ENCODE measurements at places on chromosomes 13 and 19.

DNA sequence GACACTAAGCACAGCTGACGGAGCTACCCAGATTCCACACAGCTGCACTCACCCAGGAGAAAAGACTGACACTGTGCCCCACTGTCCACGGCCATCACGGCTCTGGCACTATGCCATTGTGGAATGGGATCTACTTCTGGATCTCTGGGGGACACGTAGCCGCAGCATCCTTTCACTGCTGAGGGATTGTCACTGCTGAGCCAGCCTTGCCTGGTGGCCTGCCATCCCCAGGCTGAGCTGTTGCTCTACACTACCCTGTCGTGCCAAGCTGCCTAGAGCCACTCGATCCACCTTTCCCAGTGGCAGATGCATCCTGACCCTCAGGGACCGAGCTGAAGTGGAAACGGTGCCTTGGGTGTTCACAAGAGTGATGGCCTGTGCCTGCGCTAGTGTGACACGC is 5.0 kb upstream of the LILRB5 start:
- no peak for DNase-seq

GRCh38 chr13:98559169-98559568 is 17.7 kb downstream of the STK24 start:
- DNase-seq, result no peak

- no peak for DNase-seq
These were observed 8.6 kb upstream of the SLC25A41 start for GRCh38 chr19:6442087-6442688.

DNA sequence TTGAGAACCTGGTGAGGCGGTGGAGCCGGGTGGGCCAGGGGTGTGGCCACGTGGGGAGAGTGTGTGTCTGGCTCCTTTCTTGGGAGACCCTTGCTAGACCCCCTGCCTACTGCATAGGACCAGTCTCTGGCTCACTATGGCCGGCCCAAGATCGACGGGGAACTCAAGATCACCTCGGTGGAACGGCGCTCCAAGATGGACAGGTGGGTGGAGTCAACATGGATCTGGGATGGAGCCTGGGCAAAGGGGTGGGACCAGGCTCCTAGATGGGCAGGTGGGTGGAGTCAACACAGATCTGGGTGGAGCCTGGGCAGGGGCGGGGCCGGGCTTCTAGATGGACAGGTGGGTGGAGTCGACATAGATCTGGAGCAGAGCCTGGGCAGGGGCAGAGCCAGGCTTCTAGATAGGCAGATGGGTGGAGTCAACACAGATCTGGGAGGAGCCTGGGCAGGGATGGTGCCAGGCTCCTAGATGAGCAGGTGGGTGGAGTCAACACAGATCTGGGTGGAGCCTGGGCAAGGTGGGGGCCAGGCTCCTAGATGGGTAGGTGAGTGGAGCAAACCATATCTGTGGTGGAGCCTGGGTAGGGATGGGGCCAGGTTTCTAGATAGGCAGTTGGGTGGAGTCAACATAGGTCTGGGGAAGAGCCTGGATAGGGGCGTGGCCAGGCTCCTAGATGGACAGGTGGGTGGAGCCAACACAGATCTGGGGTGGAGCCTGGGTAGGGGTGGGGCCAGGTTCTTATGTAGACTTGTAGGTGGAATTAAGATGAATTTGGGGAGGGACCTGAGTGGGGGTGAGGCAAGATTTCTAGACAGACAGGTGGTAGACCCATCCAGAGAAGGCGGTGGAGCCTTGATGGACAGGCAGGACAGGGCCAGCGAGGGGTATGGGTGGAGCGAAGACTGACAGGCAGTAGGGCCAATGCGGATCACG is 56.5 kb downstream of the VAV1 start:
- no peak for DNase-seq

- no peak for DNase-seq
These were observed 7.8 kb downstream of the LYL1 start for GRCh38 chr19:13094771-13095392.

- no peak for DNase-seq
These were observed 164.8 kb upstream of the NBEA start for GRCh38 chr13:34777089-34777913.

- no peak for DNase-seq
These were observed 81.6 kb upstream of the TM9SF2 start for GRCh38 chr13:99419591-99420243.

GRCh38 chr13:112170823-112171569 is 104.0 kb downstream of the SOX1 start:
- DNase-seq, result no peak

- peak; percentile 69 for DNase-seq
These were observed 66.3 kb downstream of the ARHGAP35 start for GRCh38 chr19:46927106-46927505.

- DNase-seq, result no peak
These were observed 71.1 kb downstream of the CBY2 start for GRCh38 chr13:45773236-45773635.

- no peak for DNase-seq
These were observed 7.8 kb upstream of the KLK14 start for GRCh38 chr19:51090471-51090870.

DNA sequence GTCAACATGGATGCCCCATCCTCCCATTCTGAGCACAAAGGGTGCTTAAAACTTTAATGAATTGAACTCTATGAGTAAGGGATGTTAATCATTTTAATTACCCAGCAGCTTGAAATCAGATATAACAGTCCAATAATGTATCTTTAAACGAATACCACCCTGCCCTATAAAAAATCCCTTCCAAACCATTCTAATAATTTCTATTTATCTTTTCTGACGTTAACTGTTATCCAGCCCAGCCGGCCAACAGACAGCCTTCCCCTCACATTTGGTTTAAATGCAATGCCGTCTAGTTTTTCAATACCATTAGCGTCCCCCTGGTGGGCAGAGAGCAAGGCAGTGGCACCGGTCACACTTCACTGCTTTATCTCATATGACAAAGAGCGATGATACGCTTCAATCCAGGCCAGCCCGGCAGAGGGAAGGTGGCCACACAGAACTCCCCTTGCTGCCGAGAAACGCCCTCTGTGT is 402.2 kb upstream of the ZNF507 start:
- no peak for DNase-seq

DNA sequence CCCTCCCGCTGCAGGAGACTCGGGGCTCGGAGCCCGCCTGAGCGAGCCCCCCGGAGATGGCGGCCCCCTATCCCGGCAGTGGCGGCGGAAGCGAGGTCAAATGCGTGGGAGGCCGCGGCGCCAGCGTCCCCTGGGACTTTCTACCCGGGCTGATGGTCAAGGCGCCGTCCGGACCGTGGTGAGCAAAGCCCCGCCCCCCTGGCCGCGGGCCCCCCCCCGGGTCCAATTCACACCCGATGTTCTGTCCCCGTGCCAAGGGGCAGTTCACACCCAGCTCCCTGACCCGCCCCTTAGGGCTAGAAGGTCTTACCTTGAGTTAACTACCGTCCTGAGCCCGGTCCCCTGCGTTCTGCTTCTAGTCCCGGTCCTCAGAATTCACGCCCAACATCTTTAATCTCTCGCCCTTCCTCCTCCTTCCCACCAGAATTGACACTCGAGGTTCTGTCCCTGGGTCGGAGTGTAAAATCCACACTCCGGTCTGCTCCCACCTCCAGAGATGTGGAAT is 1.4 kb downstream of the NPAS1 start:
- no peak for DNase-seq

DNA sequence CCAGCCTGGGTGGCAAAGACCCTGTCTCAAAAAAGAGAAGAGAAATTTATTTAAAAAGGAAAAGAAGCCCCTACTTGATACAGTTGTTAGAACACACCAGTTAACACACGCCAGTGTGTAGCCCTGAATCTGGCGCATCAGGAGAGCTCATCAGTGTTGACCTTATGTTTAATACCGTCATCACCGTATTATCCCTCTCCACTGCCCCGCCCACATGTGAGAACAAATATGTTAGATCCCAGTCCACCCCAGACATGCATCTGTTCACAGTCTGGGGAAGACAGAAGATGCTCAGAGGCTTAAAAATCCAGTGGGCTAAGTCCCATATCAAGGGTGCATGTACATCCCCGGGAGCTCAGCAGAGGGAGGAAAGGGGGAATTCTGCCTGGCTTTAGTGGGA is 155.2 kb downstream of the DPF1 start:
- no peak for DNase-seq

GRCh38 chr13:25018729-25019115 is 77.2 kb upstream of the PABPC3 start:
- DNase-seq, result no peak

GRCh38 chr13:91145571-91146205 is 201.8 kb upstream of the MIR17HG start:
- no peak for DNase-seq

- DNase-seq, result no peak
These were observed 36.8 kb downstream of the PHF11 start for GRCh38 chr13:49532593-49532992.

GRCh38 chr13:101690871-101691270 is 238.4 kb downstream of the ITGBL1 start:
- DNase-seq, result no peak

- DNase-seq, result no peak
These were observed 33.1 kb upstream of the MTIF3 start for GRCh38 chr13:27483421-27483820.

DNA sequence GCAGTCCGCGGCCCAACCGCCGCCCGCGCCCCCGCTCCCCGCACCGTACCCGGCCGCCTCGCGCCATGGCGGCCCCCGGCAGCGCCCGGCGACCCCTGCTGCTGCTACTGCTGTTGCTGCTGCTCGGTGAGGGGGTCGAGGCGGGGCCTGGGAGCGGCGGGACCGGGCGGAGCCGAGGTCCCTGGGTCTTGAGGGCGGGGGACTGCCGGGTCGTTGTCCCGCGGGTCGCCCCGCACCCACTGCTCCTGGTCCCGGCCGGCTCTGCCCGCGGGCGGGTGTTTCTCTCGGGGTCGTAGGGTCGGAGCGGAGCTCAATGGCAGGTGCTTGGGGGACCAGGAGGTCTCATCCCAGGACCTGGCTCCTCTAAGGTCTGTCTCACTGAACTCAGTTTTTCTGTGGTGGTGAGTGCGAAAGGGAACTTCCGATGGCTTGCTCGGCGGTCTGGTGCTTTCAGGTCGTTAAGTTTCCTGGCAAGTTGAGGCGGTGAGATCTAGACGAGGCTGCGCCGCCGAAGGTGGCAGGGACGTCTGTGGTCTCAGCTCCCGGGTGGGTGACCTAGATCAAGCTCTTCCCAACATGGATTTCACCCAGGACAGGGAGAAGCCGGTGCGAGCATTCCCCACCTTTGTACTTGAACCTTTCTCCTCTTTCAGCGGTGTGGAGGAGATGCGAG is 467 bp downstream of the LAMP1 start:
- no peak for DNase-seq

DNA sequence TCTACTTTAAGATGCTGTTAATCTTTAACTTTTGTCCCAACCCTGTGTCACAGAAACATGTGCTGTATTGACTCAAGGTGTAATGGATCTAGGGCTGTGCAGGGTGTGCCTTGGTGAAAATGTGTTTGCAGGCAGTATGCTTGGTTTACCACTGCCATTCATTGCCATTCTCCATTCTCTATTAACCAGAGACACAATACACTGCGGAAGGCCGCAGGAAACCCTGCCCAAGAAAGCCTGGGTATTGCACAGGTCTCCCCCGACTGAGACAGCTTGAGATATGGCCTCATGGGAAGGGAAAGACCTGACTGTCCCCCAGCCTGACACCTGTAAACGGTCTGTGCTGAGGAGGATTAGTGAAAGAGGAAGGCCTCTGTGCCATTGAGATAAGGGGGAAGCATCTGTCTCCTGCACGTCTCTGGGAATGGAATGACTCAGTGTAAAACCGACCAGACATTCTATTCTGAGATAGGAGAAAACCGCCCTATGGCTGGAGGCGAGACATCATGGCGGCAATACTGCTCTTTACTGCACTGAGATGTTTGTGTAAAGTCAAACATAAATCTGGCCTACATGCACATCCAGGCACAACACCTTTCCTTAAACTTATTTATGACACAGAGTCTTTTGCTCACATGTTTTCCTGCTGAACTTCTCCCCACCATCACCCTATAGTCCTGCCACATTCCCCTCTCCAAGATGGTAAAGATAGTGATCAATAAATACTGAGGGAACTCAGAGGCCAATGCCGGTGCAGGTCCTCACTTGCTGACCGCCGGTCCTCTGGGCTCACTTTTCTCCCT is 13.1 kb upstream of the ZNF888 start:
- DNase-seq, result no peak

DNA sequence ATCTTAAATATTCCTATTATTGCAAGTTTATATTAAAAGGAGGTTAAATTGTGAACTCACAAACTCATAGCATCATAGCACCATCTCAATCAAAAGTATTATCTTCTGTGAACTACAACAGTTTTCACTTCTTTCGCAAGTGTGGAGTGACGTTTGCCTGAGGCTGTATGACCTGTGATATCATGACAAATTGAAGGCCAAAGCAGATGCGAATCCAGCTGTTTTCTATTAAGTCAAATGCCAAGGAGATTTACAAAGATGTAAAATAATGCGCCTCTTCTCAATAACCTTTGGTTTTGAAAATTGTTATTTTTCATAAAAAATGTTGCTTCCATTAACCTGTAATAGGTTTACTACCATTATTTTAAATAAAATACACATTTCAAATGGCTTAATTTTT is 7.6 kb upstream of the PEG3 start:
- DNase-seq, result no peak

- no peak for DNase-seq
These were observed 44.9 kb downstream of the RYR1 start for GRCh38 chr19:38478273-38478971.

DNA sequence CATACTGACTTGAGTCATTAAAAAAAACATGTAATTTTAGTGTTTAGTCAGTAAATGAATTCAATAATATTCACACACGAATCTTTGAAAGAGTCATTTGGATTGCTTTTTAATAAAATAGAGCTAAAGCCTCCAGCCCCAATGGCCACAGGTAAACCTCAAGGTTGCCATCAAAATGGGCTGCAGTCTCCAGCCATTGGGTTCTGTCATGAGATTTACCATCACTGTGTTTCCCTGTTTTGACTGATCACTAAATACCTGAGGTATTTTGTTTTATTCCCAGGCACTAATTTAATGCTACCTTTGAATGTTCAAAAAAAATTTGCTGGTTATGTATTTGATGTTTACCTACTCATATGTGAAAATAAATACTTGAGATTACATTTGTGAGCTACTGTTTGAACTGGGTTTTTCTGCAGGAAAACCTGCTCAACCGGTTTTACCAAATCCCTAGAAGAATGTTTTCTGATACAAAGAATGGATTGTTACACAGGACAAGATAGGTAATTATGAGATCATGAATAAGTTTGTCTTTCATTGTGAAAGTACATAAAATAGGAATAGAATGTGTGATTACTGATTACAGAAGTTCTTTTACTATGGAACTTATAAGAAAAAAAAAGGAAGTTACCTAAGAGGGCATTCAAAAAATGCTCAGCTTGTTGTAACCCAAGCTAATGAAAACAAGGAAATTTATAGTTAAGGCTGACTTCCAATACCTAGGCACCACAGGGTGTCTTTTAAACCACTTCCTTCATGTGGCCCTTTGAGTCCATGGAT is 391.3 kb downstream of the EFNB2 start:
- DNase-seq, result no peak

- no peak for DNase-seq
These were observed 6.3 kb downstream of the MAMSTR start for GRCh38 chr19:48713041-48713863.

- no peak for DNase-seq
These were observed 24.2 kb upstream of the C13orf46 start for GRCh38 chr13:113997845-113998751.

DNA sequence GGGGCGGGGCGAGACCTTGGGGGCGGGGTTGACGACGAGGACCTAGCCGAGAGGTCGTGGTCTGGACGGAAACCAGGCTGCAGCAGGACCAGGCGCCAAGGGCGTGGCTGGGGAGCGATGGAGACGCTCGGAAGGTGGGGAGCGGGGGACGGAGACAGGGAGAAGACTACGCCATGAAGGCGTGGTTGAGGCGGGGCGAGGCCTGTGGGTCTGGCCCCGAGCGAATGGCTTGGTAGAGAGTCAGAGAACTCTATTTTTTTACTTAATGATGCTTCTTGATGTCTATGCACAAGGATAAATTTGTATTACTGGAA is 674 bp upstream of the FBXL12 start:
- no peak for DNase-seq

Measured in globus pallidus (tissue), 1 donor.